ENCODE measurements at places on chromosomes 1 and 21.

DNA sequence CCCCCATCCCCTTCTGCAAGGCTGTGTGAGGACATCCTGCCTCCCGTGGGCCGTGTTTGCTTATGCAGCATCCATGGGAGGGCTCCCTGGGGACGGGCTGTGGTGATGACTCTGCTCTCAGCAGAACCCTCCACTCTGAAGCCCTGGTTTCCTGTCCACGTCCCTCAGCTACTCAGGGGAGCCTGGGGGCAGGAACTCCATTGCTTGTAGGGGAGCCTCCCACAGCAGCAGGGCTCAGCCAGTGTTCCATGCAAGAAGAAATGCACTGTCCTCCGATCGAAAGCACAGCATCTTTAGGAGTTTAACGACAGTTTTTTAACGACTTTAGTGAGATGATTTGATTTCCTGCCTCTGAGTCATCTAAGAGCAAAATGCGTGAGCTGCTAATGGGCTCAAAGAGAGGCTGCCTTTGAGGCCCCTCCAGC lies 8.3 kb upstream of the KCNAB2 start:
- no peak for DNase-seq

DNA sequence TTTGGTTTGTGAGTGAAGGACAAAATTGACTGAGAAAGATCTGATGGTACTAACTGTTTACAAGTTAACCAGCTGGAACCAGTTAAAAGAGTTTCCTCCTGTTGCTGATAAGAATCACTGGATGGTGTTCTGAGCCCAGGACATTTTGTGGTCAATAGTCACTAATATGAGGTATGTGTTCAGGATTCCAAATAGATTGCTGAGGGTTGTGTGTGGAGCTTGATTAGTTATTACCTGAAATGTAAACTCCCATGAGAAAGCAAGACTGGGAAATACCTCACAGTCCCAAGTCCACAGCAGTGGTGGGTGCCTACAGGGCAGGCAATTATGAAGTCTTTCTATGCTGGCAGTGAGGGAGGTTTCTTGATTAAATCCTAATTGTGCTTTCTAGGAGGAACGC lies 164.6 kb downstream of the DNM3 start:
- no peak for DNase-seq

- DNase-seq: no peak
These were observed 979 bp downstream of the PIGM start for GRCh38 chr1:160030657-160031364.

DNA sequence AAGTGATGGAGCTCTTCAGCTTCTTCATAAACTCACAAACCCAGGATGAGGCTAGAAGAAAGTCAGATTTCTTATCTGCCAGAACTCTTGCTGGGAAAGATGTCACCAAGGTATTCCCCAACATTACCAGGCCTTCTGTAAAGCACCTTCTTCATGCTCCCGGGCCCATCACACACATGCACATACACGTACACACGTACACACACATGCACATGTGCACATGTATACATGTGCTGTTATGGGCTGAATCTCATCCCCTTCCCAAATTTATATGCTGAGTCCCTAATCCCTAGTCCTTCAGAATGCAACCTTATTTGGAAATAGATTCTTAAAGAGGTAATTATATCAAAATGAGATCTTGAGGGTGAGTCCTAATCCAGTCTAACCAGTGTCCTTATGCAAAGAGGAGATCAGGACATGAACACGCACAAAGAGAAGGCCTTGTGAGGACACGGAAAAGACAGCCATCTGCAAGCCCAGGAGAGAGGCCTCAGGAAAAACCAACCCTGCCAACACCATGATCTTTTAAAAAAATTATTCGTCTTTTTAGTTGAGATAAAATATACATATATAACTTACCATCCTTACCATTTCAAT lies 76.4 kb upstream of the LYST start:
- no peak for DNase-seq

GRCh38 chr1:24673341-24673740 lies 30.2 kb downstream of the SRRM1 start:
- DNase-seq: no peak

DNA sequence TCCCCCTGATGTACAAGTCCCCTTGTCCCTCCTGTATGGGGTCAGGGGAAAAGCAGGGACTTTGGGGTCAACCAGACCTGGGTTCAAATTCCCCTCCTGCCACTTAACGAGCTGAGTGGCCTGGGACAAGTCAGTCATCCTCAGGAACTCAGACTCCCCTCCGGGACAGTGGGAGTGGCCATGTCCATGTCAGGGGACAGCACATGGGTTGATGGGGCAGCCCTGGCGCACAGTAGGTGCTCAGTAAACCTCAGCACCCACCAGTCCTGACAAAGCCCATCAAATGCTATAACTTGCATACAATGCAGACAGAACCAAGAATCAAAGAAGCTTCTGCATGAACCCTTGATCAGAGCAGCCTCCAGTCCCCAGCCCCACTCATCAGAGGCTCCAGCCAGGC lies 30.0 kb downstream of the MATN1 start:
- no peak for DNase-seq

DNA sequence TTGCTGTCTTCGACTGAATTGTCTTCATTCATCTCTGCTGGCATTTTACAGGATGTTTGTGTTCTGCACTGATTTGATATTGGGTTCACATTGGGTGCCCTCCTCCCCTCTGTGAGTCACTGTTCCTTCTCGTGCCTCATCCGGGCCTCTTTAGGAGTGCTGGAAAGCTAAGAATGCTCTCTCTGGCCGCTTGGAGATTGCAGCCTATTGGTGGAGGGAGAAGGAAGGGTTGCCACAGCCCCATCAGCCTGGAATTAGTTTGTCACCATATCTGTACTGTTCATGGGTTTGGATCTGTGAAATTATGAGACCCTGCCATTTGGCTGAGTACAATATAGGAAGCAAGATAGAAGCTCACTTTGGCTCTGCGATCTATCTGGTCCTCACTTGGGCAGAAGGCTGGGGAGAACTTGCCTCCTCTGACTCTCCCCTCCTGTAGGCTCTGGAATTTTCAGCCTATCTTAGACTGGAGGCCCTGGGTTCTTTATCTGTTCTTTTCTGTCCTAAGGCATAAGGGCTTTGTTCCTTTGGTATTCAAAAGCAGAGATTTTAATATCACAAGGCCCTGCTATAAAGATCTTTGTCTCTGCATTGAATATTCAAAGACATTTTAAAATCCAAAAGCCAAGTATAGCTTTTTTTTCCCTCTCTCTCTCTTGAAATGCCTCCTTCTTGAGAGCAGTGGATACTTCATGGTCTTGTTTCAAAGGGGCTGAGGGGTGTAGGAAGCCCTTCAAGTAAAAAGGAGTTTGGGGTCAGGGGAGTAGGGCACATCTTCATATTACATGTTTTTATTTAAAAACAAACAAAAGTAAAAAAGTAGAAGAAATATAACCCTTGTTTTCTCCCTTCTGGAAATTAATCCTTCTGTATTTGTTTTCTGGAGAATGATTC lies 347.9 kb downstream of the ZP4 start:
- DNase-seq: no peak

- no peak for DNase-seq
These were observed 54.9 kb downstream of the ST7L start for GRCh38 chr1:112564081-112564480.

- no peak for DNase-seq
These were observed 17.4 kb upstream of the GPR137B start for GRCh38 chr1:236124965-236125364.

- no peak for DNase-seq
These were observed 76.5 kb downstream of the VWA5B1 start for GRCh38 chr1:20367116-20367585.

DNA sequence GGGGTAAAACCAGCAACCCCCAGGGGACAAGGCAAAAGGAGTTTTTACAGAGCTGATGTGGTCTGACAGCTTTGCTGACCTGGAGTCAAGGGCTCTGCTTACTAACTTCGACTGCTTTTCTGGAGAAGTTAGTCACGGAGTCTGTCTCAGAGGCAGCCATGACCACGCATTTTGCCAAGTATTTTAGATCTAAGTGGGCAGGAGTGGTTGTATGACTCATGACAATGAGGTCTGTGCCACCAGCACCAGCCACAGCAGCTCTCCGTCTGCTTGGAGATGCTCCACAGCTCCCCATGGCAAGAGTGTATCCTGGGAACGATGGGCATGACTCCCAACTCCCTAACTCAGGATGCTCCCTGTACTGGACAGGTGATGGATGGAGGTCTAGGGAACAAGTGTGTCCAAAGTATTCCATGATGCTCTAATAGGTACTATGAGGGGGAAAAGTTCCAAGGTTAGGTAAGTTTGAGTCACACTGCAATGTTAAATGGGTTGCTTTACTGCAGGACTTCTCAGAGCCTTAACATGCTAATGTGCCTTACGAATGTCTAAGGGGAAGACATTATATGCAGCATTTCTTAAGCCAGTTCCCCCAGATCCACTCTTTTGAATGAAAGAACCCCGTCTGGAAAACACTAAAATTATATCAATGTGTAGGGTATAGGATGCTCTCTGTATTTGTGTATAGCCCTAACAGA lies 359.0 kb downstream of the HHAT start:
- no peak for DNase-seq
